ENCODE measurements at places on chromosomes 2 and 18.

- H3K36me3 ChIP-seq, result no peaks in the 10 kb centered on the region
- H3K4me1 ChIP-seq, result no peaks in the 10 kb centered on the region
- no peaks in the 10 kb centered on the region for H3K27me3 ChIP-seq
These were observed 207.5 kb upstream of the FOSL2 start for GRCh38 chr2:28185153-28185552.

GRCh38 chr2:171346723-171347557 is 86.8 kb downstream of the METTL8 start:
- H3K27me3 ChIP-seq, result no peaks in the 10 kb centered on the region
- peak overlapping the region; percentile 19 for H3K27ac ChIP-seq
- no peak for DNase-seq

- no peaks in the 10 kb centered on the region for H3K36me3 ChIP-seq
- no peak overlapping the region for H3K27ac ChIP-seq
- no peaks in the 10 kb centered on the region for H3K27me3 ChIP-seq
- no peaks in the 10 kb centered on the region for H3K4me1 ChIP-seq
- DNase-seq, result no peak
These were observed 53.1 kb downstream of the NEURL3 start for GRCh38 chr2:96452053-96452452.

- no peaks in the 10 kb centered on the region for H3K36me3 ChIP-seq
- peak overlapping the region; percentile 16 for H3K27ac ChIP-seq
- H3K4me1 ChIP-seq, result no peaks in the 10 kb centered on the region
- DNase-seq, result no peak
- no peak overlapping the region for H3K4me3 ChIP-seq
These were observed 76.3 kb upstream of the WDSUB1 start for GRCh38 chr2:159362816-159363251.

GRCh38 chr2:164220265-164220664 is 401.0 kb downstream of the GRB14 start:
- H3K27me3 ChIP-seq, result no peaks in the 10 kb centered on the region
- no peaks in the 10 kb centered on the region for H3K36me3 ChIP-seq
- no peak overlapping the region for H3K4me3 ChIP-seq
- H3K27ac ChIP-seq, result no peak overlapping the region
- no peak for DNase-seq

DNA sequence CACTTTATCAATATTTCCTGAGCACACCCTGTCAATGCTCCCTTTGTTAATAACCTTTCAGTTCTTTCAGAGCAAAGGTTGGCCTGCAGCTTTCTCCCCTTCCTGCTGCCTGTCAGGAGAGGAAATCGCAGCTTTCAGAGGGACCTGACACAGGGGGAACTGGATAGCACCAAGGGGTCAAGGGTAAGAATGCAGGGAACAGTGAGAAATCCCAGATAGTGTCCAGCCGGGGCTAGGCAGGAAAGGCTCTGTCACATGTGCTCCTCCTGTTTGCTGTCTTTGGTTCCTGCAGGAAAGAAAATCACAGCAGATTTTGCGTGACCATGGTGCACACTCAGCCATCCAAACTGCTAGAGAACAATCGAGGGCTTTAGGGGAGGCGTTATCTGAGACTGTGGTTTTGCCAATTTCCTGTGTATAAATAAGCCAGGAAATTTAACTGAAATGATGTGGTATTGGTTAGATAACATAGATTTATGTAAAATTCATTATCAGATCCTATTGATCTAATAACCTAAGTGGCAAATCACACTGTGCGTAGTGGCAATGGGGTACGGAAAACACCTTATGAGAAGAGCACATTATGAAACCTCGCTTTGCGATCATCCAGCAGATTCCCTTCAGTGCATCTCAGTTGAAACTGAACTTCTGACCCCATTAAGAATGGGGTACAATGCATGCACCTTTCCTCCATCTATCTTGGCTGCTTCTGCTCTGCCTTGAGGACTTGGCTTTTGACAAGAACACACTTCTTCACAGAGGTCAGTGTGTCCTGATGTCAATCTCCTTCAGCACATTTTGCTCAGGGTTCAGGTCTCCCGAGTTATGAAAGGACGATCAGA is 178.0 kb downstream of the ICOS start:
- H3K27ac ChIP-seq, result no peak overlapping the region
- H3K4me1 ChIP-seq, result peaks cover 24% of the 10 kb centered on the region
- no peak overlapping the region for H3K4me3 ChIP-seq
- peak; percentile 17 for DNase-seq

DNA sequence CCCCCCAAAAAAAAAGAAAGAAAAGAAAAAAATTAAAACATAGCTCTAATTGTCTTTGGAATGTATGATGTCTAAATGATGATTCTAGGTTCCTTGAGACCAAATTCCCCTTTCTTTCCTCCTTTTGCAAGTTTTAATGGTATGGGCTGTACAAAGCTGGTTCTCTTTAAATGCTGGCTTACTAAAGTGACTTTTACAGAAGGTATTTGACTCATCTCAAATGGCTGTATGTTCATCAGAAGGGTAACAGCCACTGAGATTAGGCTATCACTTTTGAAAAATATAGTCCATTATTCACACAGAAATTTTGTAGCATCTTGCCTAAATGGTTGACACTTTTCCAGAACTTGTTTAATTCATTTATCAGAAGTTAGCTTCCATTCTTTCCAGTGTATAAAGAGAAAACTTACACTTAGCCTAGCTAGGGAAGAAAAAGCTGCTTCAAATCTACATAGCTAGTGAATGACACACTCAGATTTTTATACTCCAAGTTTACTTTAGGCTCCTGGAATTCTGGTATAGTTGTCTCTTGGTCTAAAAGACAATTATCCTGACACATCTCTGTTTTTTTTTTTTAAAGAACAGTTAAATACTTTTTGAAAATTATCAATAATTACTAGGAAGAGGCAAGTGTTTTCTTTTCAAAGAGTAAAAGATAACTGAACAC is 622.6 kb downstream of the LRP1B start:
- no peak overlapping the region for H3K27ac ChIP-seq
- H3K4me3 ChIP-seq, result no peak overlapping the region
- DNase-seq, result no peak
- no peaks in the 10 kb centered on the region for H3K36me3 ChIP-seq
- H3K4me1 ChIP-seq, result no peaks in the 10 kb centered on the region

GRCh38 chr2:145688156-145688555 is 1168.2 kb upstream of the ZEB2 start:
- no peak overlapping the region for H3K27ac ChIP-seq
- H3K4me1 ChIP-seq, result no peaks in the 10 kb centered on the region
- H3K4me3 ChIP-seq, result no peak overlapping the region
- H3K36me3 ChIP-seq, result peaks cover 3% of the 10 kb centered on the region

GRCh38 chr2:55160422-55160821 is 71.7 kb downstream of the CLHC1 start:
- no peak for DNase-seq
- H3K4me1 ChIP-seq, result peaks cover 57% of the 10 kb centered on the region
- no peak overlapping the region for H3K27ac ChIP-seq
- H3K27me3 ChIP-seq, result no peaks in the 10 kb centered on the region
- no peak overlapping the region for H3K4me3 ChIP-seq
- no peaks in the 10 kb centered on the region for H3K36me3 ChIP-seq

DNA sequence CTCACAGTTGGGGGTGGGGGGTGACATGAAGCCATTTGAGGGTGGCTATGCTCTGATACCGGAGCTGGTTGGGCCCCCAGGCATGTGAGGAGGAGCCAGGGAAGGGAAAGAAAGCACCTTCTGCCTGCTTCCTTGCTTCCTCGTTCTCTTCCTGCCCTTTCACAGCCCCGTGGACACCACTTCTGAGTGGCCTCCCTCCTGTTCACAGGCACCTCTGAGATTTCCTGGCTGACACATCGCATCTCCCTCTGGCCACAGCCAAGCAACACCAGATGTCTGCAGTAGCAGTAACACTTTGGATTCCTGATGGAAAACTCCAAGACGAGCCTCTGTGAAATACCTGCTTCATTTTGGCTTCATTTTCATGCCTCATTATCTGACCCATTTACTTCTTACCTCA is 64.7 kb upstream of the ST3GAL5 start:
- no peak overlapping the region for H3K4me3 ChIP-seq
- no peak for DNase-seq
- no peaks in the 10 kb centered on the region for H3K36me3 ChIP-seq
- no peaks in the 10 kb centered on the region for H3K27me3 ChIP-seq

DNA sequence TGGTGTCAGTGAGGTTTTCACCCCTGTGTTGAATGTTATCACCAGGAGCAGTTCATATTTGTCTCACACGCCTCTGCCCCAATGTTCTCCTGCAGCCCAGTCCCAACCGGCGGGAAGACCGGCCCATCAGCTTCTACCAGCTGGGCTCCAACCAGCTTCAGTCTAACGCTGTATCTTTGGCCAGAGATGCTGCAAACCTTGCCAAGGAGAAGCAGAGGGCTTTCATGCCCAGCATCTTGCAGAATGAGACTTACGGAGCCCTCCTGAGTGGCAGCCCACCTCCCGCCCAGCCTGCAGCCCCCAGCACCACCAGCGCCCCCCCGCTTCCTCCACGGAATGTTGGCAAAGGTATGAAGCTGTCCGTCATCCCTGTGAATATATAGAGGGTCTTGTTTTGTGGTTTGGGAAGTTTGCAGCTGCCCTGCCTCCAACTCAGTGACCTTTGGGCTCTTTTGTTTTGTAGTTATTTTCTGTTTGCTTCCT is 35.1 kb downstream of the ITGB1BP1 start:
- H3K36me3 ChIP-seq, result no peaks in the 10 kb centered on the region
- H3K4me1 ChIP-seq, result no peaks in the 10 kb centered on the region
- DNase-seq, result no peak
- H3K27ac ChIP-seq, result no peak overlapping the region
- no peak overlapping the region for H3K4me3 ChIP-seq

DNA sequence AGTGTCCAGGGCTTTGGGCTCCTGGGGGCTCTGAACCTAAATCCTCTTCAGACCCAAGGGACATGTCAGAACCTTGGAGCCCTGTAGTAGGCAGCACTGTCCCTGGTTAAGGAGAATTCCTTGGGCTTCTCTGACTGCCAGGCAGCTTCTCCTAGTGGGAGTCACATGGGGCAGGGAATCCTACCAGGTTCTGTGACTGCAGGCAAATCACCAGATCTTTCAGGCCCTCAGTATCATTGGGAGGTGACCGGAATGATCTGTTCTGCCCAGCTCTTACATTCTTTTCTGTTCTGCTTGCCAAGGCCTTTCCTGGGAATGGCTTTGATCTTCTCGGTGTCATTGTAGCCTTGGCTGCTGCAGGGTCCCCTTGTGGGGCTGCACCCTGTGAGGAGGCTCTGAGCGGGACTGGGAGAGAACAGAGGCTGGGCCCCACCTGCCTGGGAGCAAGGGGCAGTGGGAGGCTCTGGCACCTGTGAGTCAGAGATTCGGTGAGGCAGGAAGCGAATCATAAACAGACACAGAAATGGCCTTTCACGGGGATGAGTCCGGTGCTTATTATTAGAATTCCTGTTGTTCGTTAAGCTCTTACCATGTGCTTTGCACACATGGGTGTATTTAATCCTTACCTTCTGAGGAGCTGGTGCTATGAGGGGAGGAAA is 14.1 kb downstream of the CEP68 start:
- DNase-seq, result peak; percentile 86
- H3K4me3 ChIP-seq, result no peak overlapping the region
- H3K36me3 ChIP-seq, result peaks cover 38% of the 10 kb centered on the region
- H3K4me1 ChIP-seq, result peaks cover 57% of the 10 kb centered on the region

- H3K4me3 ChIP-seq, result no peak overlapping the region
- H3K27me3 ChIP-seq, result no peaks in the 10 kb centered on the region
- DNase-seq, result peak; percentile 74
- H3K4me1 ChIP-seq, result no peaks in the 10 kb centered on the region
- H3K27ac ChIP-seq, result no peak overlapping the region
These were observed 77.7 kb downstream of the GULP1 start for GRCh38 chr2:188369365-188369764.

DNA sequence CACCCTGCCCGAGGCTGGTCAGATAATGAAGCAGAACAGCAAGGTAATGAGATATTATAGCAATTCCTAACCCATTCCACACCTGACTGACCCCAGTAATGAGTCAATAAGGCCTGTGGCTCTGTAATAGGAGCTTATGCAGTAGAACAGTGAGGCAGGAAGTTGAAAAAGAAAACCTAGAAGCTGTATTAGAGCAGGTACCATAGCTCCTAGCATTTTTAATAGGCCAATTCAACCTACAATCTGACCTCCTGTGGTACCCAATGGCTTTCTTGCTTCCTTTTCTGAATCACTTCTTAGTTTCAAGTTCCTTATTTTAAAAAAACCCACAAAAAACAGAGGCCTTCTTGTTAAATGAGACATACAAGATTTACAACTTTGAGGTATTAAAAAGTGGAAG is 43.6 kb upstream of the MAP2 start:
- no peaks in the 10 kb centered on the region for H3K36me3 ChIP-seq
- H3K4me3 ChIP-seq, result no peak overlapping the region
- DNase-seq, result no peak
- no peaks in the 10 kb centered on the region for H3K4me1 ChIP-seq

DNA sequence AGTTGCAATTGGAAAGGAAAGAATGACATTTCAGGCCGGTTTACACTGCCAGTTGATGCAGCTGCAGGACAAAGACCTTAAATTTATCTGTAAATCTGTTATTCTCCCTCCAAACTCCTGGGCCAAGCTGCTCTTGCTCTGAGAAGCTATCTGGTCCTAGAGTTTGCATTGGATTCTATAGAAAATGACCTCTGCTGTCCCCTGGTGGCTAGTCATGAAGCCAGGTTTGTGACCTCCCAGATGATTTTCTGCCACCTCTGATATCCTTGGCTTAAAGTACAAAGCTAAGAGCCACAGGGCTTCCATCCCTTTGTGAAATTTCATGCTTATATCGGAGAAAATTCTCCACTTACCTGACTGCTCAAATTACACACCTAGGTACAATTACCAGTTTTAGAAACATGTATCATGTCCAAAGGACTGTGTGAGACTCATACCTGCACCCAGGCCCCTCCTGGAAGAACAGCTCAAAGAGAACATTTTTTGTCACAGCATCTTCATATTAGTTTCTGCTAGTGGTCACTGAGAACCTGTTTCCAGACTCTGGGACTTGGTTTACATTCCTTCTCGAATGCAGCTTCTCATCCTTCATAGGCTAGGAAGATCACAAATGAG is 28.9 kb upstream of the IER3IP1 start:
- DNase-seq, result peak; percentile 26
- peaks cover 9% of the 10 kb centered on the region for H3K27me3 ChIP-seq
- H3K27ac ChIP-seq, result no peak overlapping the region
- H3K4me3 ChIP-seq, result no peak overlapping the region
- H3K4me1 ChIP-seq, result no peaks in the 10 kb centered on the region

DNA sequence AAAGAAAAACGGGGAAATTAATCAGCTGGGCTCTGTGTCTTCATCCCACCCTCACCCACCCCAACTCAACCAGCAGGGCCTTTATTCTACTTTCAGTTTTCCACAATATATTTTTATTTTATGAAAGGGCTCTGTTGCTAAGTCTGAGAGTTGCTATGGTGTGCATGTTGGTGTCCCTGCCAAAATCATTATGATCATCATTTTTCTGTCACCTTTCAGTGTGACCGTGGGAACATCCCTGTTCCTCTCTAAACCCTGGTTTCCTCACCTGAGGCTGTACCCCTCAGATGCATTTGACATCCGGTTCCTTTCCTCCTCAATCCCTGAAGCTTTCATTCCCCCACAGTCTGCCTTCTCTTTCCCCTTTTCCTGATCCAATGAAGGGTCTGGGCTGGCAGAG is 180.5 kb downstream of the ZFP36L2 start:
- DNase-seq, result no peak
- H3K4me1 ChIP-seq, result peaks cover 22% of the 10 kb centered on the region
- H3K4me3 ChIP-seq, result no peak overlapping the region
- H3K27me3 ChIP-seq, result no peaks in the 10 kb centered on the region
- H3K27ac ChIP-seq, result peak overlapping the region; percentile 90

GRCh38 chr2:146130290-146130689 is 1610.4 kb upstream of the ZEB2 start:
- no peak overlapping the region for H3K27ac ChIP-seq
- no peak for DNase-seq
- H3K4me1 ChIP-seq, result no peaks in the 10 kb centered on the region
- H3K27me3 ChIP-seq, result no peaks in the 10 kb centered on the region
- no peaks in the 10 kb centered on the region for H3K36me3 ChIP-seq
- H3K4me3 ChIP-seq, result no peak overlapping the region
